ENCODE measurements at places on chromosomes 1 and 21.

GRCh38 chr1:40620150-40620549 lies 45.3 kb downstream of the RIMS3 start:
- DNase-seq: no peak

- DNase-seq: peak; percentile 85
Measured at GRCh38 chr1:154157520-154158306, 2.8 kb upstream of the NUP210L start.

DNA sequence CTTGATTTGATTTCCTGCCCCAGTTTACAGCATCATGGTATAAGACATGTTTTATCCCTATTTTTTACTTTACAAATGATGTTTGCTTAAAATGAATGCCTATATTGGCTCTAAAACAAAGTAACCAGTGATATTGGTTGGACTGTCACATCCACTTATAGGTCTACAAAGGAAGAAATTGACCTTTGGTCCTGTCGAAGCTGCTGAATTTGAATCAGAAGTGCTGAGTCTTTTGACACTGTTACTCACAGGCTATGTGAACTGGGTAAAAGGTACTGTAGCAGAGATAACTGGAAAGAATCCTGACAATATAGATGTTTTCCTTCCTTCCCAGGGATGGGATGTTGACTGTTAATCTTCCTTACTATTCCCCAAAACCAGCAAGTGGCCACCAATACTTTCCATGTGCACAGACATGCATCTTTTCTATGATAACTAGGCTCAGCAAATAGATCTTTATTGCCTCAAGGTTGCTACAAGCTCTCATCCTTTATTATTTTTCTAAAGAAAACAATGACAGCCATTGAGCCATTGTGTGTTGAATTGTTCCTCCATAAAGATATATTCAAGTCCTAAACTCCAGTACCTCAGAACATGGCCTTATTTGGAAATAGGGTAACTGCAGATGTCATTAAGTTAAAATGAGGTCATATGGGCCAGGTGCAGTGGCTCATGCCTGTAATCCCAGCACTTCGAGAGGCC lies 175.9 kb upstream of the NR5A2 start:
- no peak for DNase-seq

- DNase-seq: peak; percentile 21
Measured at GRCh38 chr1:161131523-161132409, 701 bp downstream of the DEDD start.

GRCh38 chr1:111736548-111737215 lies 2.5 kb downstream of the INKA2 start:
- no peak for DNase-seq

GRCh38 chr1:224458296-224458695 lies 23.7 kb upstream of the WDR26 start:
- no peak for DNase-seq

Data from central memory CD4-positive, alpha-beta T cell (primary cell).